ENCODE measurements at places on chromosomes 12 and 14.

DNA sequence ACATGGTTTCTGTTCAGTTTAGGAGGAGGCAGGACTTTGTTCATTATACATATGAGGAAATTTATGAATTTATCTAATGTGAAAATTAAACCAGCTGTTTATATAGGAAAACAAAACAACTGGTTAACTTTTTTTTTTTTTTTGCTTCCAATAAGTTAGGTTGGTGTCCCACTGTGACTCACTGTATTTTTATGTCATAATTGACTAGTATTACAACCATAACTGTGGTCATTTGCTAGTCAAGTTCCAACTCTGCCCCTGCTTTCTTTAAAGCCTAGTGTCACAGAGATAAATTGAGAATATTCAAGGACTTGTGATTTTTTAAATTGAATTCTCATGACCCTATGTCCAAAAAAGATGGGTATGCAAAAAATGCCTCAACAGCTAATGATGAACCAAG, 227.7 kb downstream of the BCAT1 start:
- DNase-seq, result no peak

- DNase-seq, result no peak
Measured at GRCh38 chr12:47903151-47903611, 1.6 kb downstream of the VDR start.

- DNase-seq, result no peak
Measured at GRCh38 chr12:27396216-27396815, 50.2 kb upstream of the SMCO2 start.

DNA sequence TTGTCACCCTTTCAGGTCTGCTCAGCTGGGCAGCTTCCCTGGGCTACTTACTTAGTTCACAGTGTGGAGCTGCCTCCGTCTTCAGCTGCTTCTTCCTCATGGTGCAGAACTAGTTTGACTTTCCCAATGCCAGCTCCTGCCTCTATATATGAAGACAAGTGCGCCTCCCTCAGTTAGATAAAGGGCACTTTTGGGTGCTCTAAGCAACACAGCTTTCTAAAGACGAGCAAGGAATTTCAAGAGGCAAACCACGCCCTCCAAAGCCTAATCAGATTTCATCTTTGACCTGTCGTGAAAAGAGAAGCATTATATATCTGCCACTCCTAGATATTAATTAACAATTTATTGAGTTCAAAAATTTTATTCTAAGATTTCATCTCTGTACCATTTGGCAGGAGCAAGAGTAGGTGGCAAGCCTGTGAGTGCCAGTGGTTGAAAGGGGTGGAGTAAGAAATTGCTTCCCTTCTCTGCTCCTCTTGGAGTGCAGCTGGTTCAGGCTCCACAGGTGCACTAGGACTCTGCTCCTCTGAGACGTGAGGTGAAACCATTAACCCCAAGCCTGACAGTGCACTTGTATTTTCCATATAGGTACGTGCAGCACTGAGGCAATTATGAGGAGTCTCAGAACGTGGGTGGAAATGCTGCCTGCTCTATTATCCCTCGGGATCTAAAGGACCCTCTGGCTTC, 2.1 kb upstream of the SLC11A2 start:
- DNase-seq, result no peak

- DNase-seq, result no peak
Measured at GRCh38 chr12:130463818-130464670, 126.4 kb downstream of the PIWIL1 start.

GRCh38 chr12:6582196-6582595, 14.1 kb upstream of the NOP2 start:
- DNase-seq, result no peak

GRCh38 chr12:109157986-109158385, 41.6 kb downstream of the ACACB start:
- DNase-seq, result no peak

GRCh38 chr14:75547552-75548250, 25.4 kb downstream of the BATF start:
- no peak for DNase-seq

DNA sequence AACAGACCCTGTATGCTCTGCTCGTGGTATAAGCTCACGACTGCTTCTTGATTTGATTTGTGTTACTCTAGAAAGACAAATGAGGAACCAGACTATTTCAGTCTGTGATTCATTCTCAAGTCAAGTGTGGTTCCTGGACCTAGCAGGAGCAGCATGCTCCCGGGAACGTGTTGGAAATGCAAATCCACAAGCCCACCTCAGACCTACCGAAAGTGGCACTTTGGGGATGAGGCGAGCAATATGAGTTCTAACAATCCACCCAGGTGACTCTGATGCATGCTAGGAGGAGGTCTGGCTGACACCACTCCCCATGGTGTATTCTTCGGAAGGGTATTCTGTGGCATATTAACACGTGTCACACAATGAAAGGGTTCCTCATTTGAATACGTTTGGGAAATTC, 59.5 kb upstream of the TMX1 start:
- DNase-seq, result no peak

GRCh38 chr14:100547633-100548294, 39.5 kb downstream of the BEGAIN start:
- DNase-seq, result no peak

DNA sequence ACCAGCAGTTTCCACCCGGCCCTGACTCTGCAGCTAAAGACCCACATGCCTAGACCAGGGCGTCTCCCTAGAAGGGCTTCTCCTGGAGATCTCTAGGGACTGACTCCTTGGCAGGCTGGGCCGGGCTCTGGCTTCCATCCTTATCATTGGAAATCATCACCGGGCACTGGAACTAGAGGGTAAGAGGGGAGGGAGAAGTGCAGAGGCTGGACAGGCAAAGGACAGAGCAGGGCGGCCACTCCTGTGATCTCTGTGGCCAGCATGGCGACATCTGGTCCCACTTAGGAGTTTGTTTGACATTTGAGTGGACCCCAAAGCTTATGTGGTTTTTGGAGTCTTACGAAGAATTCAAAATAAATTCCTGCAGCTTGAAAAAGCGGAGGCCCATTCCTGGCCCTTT, 7.1 kb downstream of the LTBP2 start:
- no peak for DNase-seq

GRCh38 chr14:102445066-102445465, 64.5 kb downstream of the ANKRD9 start:
- DNase-seq, result no peak

- DNase-seq, result no peak
Measured at GRCh38 chr12:3097186-3097804, 20.1 kb downstream of the TSPAN9 start.

DNA sequence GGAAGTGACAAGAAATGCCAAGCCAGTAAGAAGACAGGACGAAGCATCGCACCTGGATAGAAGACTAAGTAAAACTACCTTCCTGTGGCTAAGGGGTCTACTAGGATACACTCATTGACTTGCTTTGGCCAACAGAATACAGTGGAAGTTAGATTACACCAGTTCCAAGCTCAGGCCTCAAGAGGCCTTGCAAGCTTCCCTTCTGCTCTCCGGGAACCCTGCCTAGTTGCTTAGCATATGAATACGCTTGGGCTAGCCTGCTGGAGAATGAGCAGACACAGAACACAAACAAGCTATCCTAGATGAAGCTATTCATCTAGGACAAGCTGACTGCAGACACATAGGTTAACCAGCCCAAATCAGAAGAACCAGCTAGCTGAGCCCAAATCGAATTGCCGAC, 97.0 kb downstream of the DPF3 start:
- peak; percentile 28 for DNase-seq

Data from natural killer cell treated with Interleukin-12 subunit alpha and Interleukin-12 subunit beta and Interleukin-15 and Interleukin-18, amount 100 ng/mL, for 72 hours (primary cell).